ENCODE measurements at places on chromosomes 6 and 20.

DNA sequence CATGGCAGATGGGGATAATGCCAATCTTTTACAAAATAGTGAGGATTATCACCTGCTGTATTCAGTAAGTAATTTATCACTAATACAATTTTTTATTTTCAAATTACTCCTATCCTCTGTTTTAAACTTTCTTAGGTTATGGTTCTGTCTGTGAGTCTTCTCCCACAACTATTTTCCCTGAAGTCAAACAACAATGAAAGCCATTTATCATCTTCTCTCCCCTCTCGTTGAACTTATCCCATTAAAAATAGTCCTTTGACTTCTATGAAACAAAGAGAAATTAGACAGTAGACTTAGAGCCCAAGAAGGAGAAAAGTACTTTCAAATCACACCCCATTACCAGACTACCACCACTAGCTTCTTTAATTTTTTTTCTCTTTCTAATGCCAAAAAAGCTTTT is 147.7 kb downstream of the SIM1 start:
- DNase-seq = no peak

DNA sequence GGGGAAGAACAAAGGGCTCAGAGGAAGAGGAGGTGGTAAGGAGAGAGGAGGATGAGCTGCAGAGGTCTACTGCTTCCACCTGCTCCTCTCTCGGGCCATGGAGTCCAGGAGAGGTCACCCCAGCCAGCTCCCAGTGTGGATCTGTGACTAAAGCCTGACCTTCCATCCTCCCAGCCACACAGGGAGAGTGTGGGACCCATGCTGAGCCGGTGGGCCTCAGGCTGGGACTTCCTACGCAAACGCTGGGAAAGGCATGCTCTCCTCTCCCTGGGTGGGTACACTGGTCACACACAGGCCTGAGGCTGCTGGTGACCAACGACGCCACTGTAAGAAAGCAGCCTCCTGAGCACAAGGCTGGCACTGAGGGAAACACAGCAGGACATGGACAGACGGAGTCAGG is 111.3 kb downstream of the PREX1 start:
- no peak for DNase-seq

GRCh38 chr6:153172815-153173214 is 41.7 kb upstream of the RGS17 start:
- DNase-seq = no peak

DNA sequence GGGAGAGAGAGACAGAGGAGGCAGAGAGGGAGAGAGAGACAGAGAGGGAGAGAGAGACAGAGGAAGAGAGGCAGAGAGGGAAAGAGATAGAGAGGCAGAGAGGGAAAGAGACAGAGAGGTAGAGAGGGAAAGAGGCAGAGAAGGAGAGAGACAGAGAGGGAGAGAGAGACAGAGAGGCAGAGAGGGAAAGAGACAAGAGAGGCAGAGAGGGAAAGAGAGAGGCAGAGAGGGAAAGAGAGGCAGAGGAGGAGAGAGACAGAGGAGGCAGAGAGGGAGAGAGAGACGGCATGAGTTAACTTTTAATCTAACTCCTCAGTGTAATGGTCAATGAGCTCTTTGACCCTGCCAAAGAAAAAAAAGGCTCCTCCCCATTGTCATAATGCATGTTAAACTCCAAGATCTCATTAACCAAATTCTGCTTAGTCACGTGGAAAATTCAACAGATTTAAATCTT is 7.1 kb downstream of the ELOVL2 start:
- DNase-seq = no peak

GRCh38 chr6:78489874-78490273 is 377.5 kb upstream of the IRAK1BP1 start:
- no peak for DNase-seq

DNA sequence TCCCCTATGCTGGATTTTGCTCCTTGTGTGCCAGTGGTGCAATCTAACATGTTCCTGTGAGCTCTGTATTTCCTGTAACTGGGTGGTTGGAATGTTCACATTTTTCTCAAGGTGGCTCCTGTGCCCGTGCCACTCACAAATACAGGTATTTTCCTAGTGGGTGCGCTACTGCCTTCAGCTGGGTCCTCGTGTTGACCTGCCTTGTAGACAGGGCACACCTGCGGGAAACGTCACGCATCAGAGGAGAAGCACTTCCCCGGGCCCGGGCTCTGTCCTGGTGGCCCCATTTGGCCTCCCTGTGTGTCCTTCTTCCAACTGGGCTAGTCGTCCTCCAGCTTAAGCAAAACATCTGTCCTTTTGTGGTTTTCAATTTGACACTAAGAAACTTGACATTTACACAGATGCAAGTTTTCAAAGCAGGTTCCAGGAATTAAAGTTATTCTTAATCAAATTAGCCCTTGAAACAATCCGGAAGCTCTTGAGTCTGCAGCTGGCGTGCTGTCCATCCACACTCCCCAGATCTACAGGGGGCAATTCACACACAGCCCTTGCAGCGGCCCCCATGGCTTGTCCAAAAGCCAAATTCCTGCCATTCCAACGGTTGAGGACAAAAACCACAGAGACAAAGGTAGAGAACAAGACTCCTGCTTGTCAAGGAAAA is 275.1 kb downstream of the CDC5L start:
- no peak for DNase-seq

DNA sequence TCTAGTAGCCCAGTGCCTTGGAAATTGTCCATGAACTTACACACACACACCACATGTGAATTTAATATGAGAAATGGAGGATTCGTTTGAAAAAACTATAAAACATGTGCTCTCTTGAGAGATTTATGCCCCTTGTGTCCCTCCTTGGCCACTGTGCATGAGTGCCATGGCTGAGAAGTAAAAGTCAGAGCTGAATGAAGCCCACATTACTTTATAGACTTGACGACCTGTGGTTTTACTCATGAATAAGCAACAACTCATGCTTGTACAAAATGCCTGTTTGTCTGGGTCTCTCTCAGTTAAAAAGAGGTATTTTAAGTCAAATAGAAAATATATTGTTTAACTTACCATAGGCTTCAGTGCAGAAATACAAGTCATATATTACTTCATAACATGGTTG is 102.7 kb downstream of the KCNQ5 start:
- DNase-seq = no peak

DNA sequence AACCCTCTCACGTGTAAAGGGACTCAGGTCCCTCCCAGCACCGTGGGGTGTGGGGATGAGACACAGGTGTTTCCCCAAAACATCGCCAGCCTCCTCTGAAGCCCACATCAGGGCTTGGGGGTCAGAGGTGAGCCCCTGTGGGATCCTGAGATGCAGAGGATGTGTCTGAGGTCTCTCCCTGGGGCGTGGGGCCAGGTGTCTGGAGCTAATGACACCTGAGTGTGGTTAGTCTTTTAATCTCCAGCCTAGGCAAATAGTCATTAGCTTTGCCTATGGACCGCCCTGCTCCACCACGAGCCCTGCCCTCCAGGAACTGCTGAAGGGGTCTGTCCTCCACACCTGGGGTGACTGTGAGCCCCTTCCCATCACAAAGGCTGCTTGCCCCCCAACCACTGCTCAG is 1.7 kb downstream of the SRMS start:
- DNase-seq = no peak

- no peak for DNase-seq
Observed at GRCh38 chr6:16441262-16441661, 202.9 kb downstream of the GMPR start.

DNA sequence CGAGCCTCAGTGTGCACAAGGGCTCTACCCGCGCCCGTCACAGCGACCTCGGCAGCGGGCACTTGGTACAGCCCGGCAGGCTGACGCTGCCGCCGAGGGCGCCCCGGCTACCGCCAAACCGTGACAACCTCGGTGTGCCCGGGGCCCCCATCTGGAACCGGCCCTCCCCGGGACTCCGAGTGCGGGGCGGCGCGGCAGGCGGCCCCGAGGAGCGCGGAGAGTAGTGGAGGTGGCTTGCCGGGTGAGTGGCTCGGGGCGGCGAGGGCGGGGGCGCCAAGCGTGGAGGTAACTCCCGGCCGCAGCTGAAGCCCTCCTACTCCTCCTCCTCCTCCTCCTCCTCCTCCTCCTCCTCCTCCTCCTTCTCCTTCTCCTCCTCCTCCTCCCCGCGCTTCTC is at the start of gene ISM1:
Gene ISM1 (plus strand): TSS at position 371 of the 394 bp plus-strand sequence. CDS start 503 bp downstream, outside the sequence.
- no peak for DNase-seq

GRCh38 chr6:46629691-46630090 is 22.9 kb downstream of the CYP39A1 start:
- DNase-seq = no peak

DNA sequence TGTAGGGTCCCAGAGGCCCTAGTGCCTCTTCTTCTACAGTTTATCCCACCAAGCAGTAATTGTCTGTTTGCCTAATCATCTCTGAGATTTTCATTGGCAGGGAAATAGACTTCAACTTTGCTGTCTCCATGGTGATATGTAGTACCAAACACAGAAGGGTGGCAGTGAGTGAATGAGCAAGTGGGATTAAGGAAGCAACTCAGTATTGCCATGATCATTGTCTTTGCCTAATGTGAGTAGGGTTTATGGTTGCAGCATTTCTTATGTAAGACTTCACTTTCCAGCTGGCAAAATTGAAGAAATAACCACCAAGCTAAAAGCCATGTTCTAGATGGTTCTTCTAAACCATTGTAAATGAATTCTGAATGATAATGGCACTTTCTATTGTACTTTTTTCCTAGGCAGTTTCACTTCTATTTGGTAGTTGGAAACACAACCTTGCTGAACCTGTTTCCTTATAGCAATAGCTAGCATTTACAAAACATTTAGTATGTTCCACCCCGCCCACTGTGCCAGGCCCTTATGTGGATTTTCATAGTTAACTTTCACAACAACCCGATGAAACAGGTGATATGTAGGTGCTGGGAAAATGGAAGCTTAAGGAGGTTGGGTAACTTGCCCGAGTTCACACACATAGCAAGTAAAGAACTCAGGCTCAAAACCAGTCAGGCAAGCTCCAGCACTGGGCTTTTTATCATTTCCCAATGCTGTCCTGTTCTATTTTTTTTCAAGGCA is 32.0 kb downstream of the ZC2HC1B start:
- DNase-seq = no peak

DNA sequence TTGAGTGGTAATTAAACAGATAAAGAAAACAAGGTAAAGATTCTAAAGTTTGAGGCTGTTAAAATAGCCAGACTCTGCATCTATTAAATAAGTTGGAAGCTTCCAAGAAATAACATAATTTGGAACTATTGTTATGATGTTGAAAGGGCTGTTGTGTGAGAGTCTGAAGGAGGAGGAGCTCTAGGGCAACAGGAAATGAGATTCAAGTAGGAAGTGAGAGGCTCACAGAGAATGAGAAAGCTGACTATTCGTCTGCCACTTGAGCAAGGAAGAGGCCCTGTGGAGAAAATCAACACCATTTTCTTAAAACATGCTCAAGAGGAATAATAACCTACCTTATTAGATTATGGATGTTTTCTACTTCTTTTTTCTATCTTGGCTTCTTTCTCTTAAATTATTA is 185.2 kb downstream of the SLC24A3 start:
- DNase-seq = no peak

GRCh38 chr20:23061262-23061661 is 11.8 kb upstream of the THBD start:
- no peak for DNase-seq

DNA sequence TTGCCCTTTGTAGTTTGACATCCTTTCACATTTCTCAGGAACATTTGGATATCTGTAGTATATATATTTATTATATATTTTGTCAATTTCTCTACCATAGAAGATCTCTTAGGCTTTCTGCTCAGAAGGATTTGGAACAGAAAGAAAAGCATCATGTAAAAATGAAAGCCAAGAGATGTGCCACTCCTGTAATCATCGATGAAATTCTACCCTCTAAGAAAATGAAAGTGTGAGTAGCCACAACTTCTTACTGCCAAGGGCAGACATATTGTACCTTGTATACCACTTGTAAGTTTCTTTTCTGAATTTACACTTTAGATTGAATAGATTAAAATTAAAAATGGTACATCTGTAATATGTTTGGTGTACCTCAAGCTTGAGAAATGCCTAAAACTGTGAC is 31.2 kb downstream of the TPX2 start:
- no peak for DNase-seq

GRCh38 chr6:151240791-151241642 is 1.2 kb downstream of the AKAP12 start:
- DNase-seq = no peak

GRCh38 chr20:47070176-47070575 is 175.5 kb downstream of the EYA2 start:
- no peak for DNase-seq

DNA sequence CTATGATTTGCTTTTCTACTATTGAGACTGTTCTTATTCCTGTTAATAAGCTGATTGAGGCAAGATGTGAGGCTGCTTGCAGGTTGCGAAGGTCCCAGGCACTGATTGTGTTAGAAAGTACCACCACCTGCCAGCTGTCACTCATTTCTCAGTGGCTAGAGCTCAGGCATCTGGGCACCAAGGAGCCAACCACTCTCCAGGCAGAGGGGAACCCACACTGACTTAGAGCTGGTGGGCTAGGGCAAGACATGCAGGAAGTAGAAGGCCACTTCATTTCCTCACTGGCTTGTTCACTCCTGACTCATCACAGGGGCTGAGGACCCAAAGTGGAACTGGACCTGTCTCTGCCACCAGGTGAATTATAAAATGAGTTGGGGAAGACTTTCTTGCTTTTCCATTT is 7.8 kb upstream of the DLL1 start:
- DNase-seq = no peak

DNA sequence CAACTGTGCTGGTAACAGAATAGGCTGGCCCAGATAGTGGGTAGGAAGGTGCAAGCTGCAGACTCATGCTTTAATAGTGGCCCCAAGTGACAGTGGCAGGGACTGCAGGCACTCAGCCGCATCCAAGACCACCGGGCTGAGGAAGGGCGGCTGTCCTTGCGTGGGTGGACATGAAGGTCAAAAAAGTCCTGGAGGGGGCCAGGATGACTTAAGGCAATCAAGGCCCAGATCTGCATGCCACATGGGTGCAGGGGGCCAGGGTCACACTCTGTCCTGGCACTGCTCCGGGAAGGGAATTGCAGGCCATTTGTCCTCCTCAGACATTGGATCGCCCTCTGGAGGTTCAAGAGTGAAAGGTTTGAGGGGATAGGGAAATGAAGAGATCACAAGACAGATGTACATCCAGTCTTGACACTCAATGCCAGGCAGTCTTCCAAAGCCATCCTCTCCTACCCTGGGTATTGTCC is 10.4 kb upstream of the VNN2 start:
- no peak for DNase-seq

DNA sequence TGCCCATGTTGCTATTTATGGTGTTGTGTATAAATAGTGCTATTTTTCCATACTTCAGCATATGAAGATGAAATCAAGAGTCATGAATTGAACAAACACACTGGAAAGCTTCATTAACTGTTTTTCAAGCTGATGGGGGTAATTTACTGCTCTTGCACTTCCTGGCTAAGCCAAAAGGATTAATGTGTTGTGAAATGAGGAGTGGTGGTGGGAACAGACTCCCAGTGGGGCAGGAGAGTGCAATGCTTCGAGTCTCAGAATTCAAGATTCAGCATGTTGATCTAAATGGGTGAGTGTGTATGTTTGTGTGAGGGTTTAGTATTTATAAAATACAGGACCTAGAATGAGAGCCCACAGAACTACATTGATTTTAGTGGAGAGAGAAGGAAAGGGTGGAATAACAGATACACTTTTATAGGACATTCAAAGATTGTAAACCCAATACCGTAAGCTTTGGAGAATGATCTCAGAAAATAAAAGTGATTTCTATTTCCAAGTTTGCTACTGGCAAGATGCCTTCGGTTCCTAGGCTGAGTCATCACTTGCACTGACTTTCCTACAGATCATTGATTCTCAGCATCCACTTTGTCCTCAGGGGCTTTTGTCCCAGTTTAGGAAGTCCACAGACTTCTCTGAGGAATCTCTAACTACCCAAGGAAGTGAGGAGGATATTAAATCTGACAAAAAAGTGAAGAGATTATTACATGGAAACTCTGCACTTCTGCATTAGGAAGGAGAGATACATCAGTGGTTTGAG is 303.6 kb downstream of the TRDN start:
- DNase-seq = no peak

GRCh38 chr6:55957961-55958422 is 82.6 kb upstream of the BMP5 start:
- no peak for DNase-seq
